ENCODE measurements at places on chromosomes 2 and 18.

GRCh38 chr2:183543731-183544130 is 419.5 kb downstream of the NUP35 start:
- H3K36me3 ChIP-seq: no peaks in the 10 kb centered on the region
- H3K27me3 ChIP-seq: no peaks in the 10 kb centered on the region
- no peak overlapping the region for H3K4me3 ChIP-seq
- H3K27ac ChIP-seq: no peak overlapping the region

DNA sequence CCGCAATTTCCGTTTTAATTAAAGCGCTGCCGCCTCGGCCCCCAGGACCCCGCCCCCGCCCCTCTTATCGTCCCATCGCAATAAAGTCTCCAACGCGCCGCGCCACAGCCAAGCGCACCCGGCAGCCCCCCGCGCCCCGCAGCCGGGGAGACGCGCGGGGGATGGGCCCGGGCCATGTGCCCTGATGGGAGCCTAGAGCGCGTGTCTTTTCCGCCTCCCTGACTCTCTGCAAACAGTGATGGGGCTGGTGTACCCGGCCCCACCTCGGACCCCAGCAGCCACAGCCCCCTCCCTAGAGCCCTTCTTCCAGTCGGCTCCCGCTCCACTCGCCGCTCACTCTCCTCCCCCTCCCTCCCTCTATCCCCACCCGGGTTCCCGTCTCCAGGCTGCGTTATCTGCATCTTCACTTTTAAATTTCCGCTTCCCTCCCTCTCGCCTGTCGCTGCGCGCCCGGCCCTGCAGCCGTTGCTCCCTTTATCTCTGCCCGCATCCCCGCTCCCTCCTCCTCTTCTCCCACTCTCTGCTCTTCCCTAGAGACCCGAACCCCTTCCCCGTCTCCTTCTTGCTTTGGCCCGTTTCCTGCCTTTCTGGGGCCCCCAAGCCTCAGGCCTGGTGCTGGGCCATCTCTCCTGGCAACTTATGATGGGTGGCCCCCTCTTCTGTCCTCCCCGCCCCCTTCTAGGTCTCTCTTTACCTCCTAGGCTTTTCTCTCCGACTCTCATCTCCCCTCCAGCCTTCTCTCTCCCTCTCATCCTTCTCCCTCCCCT is 524 bp upstream of the FEV start:
- peaks cover 5% of the 10 kb centered on the region for H3K4me1 ChIP-seq
- H3K36me3 ChIP-seq: no peaks in the 10 kb centered on the region
- no peak overlapping the region for H3K4me3 ChIP-seq
- DNase-seq: no peak
- H3K27ac ChIP-seq: no peak overlapping the region

- no peaks in the 10 kb centered on the region for H3K36me3 ChIP-seq
- no peaks in the 10 kb centered on the region for H3K4me1 ChIP-seq
- no peak overlapping the region for H3K27ac ChIP-seq
- no peak for DNase-seq
Measured at GRCh38 chr18:45793264-45793965, 32.1 kb upstream of the SIGLEC15 start.

GRCh38 chr2:167825664-167826063 is 421.7 kb downstream of the STK39 start:
- H3K27ac ChIP-seq: no peak overlapping the region
- no peak for DNase-seq
- no peak overlapping the region for H3K4me3 ChIP-seq

DNA sequence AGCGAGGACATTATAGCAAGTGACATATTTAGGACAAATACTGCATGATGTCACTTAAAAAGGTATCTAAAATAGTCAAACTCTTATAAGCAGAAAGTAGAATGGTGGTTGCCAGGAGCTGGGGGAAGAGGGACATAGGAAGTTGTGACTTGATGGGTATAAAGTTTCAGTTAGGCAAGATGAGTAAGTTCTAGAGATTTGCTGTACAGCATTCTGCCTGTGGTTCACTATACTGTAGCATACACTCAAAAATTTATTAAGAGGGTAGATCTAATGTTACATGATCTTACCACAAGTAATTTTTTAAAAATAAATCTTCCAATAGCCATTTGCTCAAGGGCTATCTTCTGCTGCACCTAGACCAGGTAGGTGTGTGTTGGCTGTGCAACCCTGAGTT is 78.1 kb upstream of the NPAS2 start:
- DNase-seq: no peak
- H3K27ac ChIP-seq: no peak overlapping the region
- H3K36me3 ChIP-seq: no peaks in the 10 kb centered on the region
- no peaks in the 10 kb centered on the region for H3K27me3 ChIP-seq
- no peak overlapping the region for H3K4me3 ChIP-seq
- H3K4me1 ChIP-seq: peaks cover 1% of the 10 kb centered on the region

- no peak for DNase-seq
- peaks cover 2% of the 10 kb centered on the region for H3K4me1 ChIP-seq
- no peaks in the 10 kb centered on the region for H3K27me3 ChIP-seq
- no peak overlapping the region for H3K4me3 ChIP-seq
Measured at GRCh38 chr2:152359573-152360363, 24.8 kb downstream of the FMNL2 start.
